Cerebellar nuclear complex (tissue), 1 donor: ENCODE measurements at places on chromosomes 13 and 19.

- DNase-seq = no peak
These were observed 33.0 kb upstream of the ADGRE5 start for GRCh38 chr19:14347999-14348889.

DNA sequence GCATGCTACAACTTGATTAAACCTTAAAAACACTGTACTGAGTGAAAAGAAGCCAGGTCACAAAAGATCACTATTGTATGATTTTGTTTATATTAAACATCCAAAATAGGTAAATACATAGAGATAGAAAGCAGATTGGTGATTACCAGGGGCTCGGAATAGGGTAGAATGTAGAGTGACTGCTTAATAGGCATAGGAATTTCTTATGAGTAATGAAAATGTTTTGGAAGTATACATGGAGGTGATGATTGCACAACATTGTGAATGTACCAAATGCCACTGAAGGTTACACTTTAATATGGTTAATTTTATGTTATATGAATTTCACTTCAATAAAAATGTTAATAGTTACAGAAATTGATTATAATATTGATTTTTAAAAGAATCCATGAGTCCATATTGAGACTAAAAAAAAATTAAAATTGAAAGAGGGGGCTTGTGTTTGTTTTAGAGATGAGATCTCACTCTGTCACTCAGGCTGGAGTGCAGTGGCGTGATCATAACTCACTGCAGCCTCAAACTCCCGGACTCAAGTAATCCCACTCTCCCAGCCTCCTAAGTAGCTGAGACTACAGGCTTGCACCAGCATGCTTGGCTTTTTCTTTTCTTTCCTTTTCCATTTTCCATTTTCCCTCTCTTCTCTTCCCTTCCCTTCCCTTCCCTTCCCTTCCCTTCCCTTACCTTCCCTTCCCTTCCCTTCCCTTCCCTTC, 85.1 kb downstream of the FNDC3A start:
- no peak for DNase-seq

GRCh38 chr19:27722625-27723024, 1490.3 kb downstream of the UQCRFS1 start:
- no peak for DNase-seq

GRCh38 chr13:112655913-112656312, 33.9 kb upstream of the ATP11A start:
- no peak for DNase-seq

DNA sequence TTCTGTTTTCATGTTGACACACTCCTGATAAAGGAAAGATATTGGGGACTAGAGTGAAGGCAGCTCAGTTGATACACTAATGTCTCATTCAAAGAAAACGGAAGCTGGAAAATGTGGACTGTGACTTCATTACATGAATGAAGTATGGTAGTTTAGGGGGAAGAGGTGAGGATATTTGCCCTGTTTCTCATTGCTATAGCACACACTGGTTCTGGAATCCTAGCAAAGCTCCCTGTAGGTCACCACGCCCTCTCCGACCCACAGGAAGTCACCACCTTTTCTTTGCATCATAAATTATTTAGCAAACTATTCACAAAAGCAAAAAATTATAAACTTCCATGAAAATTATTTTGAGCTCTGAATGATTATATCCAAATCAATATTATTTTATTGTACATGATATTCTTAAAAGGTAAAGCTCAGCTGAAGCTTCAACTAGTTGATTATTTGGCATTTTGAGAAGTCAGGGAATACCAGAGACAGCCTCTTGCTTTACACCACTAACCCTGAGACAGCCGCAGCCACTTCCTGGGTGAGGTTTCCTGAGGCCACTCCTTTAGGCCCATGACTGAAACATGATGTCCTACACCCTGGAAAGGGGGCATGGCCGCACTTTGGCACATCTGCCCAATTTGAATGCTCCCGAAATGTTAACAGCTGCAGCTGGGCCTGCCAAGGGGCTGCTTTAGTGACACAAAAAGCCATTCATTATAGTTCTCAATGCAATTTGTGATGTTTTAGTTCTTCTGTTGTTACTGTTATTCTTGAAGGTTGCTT, 50.0 kb upstream of the WDFY2 start:
- DNase-seq = no peak

DNA sequence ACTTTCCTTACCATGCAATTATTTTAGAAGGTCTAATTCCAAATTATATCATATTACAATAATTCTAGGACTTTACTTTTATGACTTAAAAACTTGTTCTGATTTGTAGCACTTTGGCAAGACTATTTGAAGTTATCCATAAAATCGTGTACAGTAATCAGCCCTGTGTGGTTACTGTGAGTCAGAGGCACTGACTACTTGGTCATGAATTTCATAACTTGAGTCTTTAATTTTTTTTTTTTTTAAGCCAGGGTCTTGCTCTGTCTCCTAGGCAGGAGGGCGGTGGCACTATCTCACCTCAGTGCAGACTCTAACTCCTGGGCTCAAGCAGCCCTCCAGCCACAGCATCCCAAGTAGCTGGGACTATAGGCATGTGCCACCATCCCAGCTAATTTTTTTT, 1319.2 kb upstream of the SLC10A2 start:
- DNase-seq = no peak
